ENCODE measurements at places on chromosomes 11 and 22. TPM values are rescaled to one million over a fixed set of nuclear protein-coding genes. Genes with fewer than 3 reads are reported as not detected.

The LRRN4CL gene
- 89.6 TPM for total RNA-seq

The CARNS1 gene
- total RNA-seq: 0.15 TPM

The CCDC116 gene
- total RNA-seq: 0.15 TPM

The OR5B21 gene
- total RNA-seq: not detected

The TREH gene
- not detected for total RNA-seq

The LTO1 gene
- total RNA-seq: 24.0 TPM

The NCAM1 gene
- 0.15 TPM for total RNA-seq

The FGF19 gene
- not detected for total RNA-seq

The PPARA gene
- total RNA-seq: 25.5 TPM

The PRG3 gene
- not detected for total RNA-seq

Data from smooth muscle cell of trachea (primary cell).